ENCODE measurements at places on chromosomes 3 and 15.

DNA sequence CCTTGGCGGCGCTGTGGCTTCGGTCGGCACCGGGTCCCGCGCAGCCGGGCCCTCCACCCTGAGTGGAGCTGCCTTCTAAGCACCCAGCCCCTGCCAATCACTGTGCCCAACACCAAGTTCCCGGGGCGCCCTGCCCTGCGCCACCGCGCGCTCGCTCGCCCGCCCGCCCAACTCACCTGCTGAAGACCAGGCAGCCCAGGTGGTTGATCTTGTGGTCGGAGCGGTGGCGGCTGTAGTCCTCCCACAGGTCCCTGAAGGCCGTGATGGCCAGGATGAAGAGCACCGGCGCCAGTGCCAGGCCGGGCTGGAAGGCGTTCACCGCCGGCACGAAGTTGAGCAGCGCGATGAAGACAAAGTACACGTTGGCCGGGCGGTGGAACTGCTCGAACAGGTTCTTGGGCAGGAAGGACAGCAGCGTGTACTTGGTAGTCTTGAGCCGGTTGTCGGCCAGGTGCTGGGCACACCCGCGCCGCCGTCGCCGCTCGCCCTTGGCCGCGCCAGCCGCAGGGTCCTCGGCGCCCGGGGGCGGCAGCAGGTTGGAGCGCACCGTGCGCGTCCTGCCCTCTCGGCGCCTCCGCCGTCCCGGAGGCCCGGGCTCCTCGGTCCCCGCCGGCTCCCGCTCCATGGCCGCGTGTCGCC lies 536 bp downstream of the ATP10A start:
- DNase-seq = no peak

- no peak for DNase-seq
Observed at GRCh38 chr3:135017003-135017893, 222.2 kb downstream of the EPHB1 start.

- no peak for DNase-seq
Observed at GRCh38 chr3:69671082-69671952, 67.9 kb upstream of the MITF start.

DNA sequence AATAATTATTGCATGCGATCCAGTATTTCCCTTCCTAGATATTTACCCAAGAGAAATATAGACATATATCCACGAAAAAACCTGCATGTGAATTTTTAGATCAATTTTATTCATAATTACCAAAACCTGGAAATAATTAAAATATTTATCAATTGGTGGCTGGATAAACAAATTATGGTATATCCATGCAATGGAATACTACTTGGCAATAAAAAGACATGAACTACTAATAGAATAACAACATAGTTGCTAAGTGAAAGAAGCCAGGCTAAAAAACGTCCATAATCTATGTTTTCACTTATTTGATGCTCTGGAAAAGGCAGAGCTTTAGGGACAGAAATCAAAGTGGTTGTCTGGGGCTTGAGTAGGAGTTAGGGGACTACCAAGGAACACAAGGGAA lies 20.7 kb downstream of the TEX9 start:
- DNase-seq = no peak

DNA sequence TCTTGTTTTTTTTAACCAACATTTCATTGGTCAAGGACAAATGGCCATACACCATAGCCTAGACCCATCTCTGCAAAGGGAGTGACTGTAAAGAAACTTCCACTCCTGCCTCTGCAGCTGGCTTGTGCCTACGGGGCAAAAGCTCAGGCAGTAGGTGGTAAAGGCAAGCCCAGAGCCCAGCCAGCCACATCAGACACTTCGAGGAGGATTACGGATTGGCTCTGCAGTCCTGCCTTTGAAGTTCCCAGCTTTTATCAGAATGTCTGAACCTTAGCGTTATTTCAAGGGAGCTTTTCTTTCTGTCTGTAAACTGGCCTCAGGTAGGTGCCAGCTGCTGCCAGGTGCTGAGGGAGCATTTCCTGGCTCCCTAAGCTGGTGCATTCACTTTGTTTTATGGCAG lies 15.6 kb downstream of the ZNF710 start:
- no peak for DNase-seq

GRCh38 chr3:127628788-127629466 lies at the start of gene PODXL2:
TSS of gene PODXL2 (plus strand) at chr3:127629185. CDS start at chr3:127629220, 35 bp downstream.
- peak; percentile 24 for DNase-seq

DNA sequence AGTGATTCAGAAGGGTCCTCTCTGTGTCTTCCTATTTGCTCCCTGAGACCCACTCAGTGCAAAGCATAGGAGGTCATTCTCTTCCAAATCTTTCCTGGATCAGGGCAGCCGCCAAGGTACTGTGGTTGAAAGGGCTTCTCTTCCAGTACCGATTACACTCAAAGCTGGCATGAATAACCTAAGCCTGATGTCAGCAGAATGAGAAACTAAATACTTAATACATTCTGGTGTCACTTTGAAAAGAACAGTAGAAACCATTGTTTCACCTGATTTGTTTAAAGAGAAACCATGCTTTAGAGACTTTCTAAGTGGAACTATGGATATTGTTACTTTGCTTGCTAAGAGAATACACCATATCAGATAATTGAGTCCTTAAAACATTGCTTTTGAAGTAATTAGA lies 50.2 kb downstream of the PDHB start:
- DNase-seq = no peak

GRCh38 chr3:177482048-177482691 lies 284.9 kb upstream of the TBL1XR1 start:
- DNase-seq = no peak

GRCh38 chr3:6179761-6180160 lies 681.2 kb upstream of the GRM7 start:
- DNase-seq = no peak

DNA sequence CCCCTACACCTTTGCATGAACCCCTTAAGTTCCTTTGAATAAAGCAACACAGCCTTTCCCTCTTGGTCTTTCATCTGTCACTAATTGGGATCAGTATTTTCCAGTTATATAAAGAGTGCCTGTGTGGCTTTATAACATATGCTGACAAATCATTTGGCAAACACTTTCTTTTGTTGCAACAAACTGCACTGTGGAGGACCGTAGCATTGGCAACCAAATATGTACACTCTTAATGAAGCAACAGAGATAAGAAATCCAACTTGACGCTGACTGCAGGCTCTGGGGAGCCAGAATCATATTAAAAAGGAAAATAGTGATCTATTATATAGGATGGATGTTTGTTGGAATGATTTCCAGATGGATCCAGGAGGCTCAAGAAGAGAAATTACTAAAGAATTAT lies 120.1 kb upstream of the PRICKLE2 start:
- no peak for DNase-seq

DNA sequence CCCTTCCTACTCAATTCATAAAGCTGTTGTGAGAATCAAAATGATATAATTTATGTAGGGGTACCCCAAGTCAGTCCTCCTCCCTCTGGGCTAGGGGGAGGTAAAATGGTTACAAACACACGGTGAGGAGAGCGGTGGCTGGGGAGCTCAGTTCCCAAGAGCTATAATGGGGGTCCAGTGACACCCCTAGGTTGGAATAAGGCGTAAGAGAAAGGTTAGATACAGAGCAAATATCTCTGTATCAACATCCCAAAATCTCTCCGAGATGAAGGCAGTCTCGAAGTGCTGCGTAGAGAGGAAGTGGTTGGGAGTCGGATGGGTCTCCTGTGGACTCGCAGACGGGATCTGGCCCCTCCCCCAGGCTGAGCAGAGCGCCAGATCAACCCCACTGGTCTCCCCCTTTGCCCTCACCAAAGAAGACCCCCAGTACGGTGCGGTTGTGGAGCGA lies 1.8 kb downstream of the DUOX2 start:
- no peak for DNase-seq

GRCh38 chr3:162041622-162042021 lies 545.0 kb downstream of the OTOL1 start:
- DNase-seq = no peak

DNA sequence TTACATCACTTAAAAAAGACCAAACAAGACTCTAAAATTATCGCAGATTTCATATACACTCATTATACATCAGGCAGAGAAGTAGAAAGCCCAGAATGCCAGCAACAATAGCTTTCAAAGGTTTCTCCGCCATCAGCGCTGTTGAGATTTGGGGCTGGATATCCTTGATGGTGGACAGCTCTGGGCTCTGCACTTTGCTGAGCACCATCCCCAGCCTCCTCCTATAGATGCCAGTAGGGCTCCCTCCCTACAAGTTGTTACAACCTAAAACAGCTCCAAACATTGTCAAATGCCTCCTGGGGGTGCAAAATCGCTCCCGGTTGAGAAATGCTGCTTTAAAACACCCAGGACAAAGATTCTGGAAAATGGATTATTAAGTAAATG lies 73.5 kb downstream of the ATP10A start:
- DNase-seq = no peak

GRCh38 chr3:143769616-143770015 lies 78.7 kb downstream of the SLC9A9 start:
- no peak for DNase-seq

GRCh38 chr15:100592898-100593297 lies 9.1 kb downstream of the LINS1 start:
- DNase-seq = no peak

GRCh38 chr3:39808467-39809180 lies 785 bp upstream of the MYRIP start:
- no peak for DNase-seq

DNA sequence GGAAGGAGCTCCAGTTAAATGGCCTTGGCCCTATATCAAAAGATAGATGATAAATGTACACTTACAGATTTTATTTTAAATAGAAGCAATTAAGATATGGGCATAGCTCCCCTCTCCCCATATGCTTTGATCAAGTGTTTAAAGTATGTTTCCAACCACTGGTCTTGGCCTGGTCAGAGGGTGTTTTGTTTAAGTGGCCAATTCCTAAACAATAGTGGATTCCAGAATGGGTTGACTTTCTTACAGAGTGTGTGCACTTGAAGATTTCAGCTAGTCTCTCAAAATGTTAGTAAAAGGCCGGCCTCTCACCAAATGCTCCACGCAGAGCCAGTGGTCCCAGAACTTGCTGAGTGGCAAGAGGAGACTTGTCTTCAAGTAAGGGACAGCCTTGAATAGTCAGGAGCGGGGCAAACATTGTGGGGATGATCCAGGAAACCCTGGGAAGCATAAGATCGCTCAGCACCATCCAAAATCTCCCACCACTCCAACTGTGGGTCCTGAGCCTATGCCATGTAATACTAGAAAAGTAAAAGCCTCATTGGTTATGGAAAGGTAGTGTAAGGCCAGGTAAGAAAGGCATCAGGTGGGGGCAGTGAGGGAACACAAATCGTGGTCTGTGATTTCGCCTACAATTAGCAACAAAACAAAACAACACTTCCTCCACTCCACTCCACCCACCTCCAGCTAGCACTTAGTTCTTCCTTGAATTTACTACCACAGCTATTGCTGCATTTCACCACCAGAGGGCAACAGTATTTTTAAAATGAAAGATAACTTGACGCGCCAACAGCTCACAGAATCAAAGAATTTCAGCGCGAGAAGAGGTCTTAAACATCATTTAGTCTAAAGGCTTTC lies 4.8 kb downstream of the RARRES1 start:
- no peak for DNase-seq

DNA sequence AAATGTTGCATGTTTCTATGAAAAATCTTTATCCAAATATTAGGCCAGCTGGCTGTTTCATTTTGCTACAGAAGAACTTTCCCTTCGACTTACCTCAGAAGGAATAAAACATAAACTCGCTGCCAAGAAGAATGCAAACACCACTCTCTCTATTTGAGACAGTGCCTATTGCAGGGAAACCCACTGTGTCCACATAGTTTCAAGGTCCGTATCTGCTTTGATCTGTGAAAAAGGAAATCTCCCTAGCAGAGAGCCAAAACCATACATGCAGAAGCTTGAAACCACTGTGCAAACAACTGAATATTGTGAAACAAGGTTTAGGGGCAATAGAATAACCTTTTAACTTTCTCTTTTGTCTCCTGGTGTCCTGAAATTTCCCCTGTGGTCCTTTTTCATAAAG lies 35.0 kb upstream of the CAPN7 start:
- no peak for DNase-seq

DNA sequence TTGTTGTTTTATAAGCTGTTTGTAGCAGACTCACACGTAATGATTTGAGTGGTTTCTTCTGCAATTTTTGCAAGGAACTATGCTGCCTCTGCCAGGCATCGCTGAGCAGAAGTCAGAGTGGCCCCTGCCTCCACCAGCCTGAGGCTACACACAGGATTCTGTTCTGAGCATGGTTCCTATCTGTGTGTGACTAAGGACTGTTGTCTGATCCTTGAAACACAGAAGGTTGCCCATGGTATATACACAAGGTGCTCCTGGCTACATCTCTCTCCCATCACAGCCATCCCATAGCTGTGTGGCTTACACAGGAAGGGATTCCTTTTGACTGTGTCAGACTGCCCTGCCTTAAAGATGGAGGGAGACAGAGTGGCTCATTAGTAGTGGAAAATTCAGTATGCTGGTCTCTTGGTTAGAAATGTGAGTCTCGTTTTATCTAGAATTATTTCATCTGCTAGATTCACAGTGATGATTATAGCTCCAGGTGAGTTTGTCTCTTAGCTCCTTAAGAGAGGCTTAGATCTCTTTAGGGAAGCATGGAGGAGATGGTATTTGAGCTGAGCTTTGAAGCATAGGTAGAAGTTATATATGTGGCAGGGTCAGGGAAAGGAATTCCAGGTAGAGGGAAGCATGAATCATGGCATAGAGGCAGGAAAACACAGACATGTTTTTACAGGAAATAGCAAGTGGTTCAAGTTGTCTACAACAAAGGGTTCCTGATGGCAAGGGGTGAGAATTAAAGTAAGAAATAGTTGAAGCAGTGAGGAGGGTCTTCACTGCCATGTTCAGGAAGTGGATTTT lies 37.5 kb downstream of the SNAPC5 start:
- DNase-seq = no peak
